ENCODE measurements at places on chromosomes 12 and 14. TPM values are rescaled to one million over a fixed set of nuclear protein-coding genes. Genes with fewer than 3 reads are reported as not detected.
A peak's percentile ranks its signal among the peaks of the same experiment; 100 is the strongest.

GRCh38 chr14:96711559-96712267 lies 85.5 kb upstream of the VRK1 start:
- no peak for DNase-seq

- no peak for DNase-seq
Measured at GRCh38 chr12:64265839-64266238, 43.7 kb upstream of the KICS2 start.

DNA sequence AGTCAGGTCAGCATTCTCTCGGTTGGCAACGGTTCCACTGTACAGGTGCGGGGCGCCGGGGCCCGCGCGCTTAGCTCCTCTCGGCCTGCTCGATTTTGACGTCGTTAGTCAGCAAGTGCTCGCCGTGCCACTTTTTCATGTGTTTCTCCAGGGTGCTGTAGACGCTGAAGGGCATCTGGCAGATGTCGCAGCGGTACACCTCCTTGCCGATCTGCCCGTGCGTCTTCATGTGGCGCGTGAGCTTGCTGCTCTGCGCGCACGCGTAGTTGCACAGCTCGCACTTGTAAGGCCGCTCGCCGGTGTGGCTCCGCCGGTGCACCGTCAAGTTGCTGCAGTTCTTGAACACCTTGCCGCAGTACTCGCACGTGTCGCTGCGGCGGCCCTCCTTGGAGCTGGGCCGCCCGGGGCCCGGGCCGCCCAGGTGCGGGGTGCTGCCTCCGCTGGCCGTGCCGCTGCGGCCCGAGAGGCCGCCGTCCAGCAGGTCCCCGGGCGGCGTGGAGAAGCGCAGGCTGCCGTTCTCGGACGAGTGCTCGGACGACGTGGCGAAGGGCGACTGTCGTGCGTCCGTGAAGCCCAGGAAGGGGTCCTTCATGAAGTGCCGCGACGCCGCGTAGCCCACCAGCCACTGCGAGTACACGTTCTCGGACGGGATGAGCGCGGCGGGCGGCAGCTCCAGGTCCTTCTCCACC lies 97.8 kb downstream of the BCL11B start:
- DNase-seq, result no peak

DNA sequence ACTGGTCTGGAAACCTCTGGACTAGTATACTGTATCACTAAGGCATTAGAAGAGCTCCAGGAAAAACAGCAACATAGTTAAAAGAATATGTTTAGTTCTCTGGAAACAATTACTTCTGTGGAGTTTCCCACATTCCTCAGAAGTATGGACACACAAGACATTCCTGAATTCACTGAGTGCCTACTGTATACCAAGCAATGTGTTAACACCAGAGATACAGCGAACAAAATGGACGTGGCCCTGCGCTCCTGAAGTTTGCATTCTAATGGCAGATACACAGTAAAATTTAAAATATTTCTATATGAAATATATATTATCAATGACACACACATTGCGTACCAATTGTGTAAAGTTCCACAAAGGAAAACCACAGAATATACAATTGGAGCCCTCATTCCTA lies 1.1 kb downstream of the ANGEL1 start:
- DNase-seq, result peak; percentile 52

- no peak for DNase-seq
Measured at GRCh38 chr12:2453761-2454090, 341.0 kb upstream of the FKBP4 start.

GRCh38 chr12:109968801-109969200 lies 27.4 kb downstream of the GIT2 start:
- DNase-seq, result no peak

GRCh38 chr12:38919191-38919590 lies 13.8 kb upstream of the CPNE8 start:
- no peak for DNase-seq

GRCh38 chr12:47943623-47944340 lies 19.6 kb upstream of the TMEM106C start:
- no peak for DNase-seq

GRCh38 chr14:89215531-89215930 lies 201.5 kb downstream of the FOXN3 start:
- no peak for DNase-seq

DNA sequence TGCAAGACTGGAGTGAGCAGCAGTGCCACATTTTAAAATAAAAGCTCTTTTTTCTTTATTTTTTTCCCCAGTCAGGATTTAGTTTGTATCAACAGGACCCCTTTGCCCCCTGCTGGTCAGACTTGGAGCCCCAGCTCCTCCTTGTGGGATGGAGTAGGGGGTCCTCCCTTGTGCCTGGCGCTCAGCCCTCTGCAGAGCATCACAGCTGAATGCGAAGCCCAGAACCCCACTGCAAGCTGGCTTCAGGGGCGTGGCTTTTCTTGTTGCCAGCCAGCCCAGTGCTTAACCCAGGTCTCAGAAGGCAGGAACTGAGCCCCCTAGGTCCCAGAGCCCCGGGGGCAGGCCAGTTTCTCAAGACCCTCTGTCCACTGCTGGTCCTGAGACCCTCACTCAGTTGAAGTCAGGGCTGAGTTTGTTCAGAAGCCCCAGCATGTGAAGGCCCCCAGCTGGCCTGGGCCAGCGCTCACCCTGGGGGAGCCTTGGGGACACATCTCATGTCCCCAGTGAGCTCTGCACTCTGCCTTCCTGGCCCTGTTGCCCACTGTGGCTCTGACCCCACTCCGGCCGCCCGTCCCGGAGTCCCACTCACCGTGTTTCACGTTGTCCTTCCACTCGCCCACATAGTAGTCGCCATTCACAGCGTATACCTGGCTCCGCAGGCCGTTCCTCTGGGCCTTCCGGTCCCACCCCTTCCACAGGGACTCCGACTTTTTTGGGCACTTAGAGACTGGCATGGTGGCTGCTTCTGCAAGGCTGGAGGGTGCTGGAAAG lies 519 bp downstream of the MORN3 start:
- peak; percentile 36 for DNase-seq

- no peak for DNase-seq
Measured at GRCh38 chr14:63673255-63673654, 31.6 kb upstream of the WDR89 start.

GRCh38 chr12:25347716-25348592 lies 97.2 kb upstream of the KRAS start:
- no peak for DNase-seq

DNA sequence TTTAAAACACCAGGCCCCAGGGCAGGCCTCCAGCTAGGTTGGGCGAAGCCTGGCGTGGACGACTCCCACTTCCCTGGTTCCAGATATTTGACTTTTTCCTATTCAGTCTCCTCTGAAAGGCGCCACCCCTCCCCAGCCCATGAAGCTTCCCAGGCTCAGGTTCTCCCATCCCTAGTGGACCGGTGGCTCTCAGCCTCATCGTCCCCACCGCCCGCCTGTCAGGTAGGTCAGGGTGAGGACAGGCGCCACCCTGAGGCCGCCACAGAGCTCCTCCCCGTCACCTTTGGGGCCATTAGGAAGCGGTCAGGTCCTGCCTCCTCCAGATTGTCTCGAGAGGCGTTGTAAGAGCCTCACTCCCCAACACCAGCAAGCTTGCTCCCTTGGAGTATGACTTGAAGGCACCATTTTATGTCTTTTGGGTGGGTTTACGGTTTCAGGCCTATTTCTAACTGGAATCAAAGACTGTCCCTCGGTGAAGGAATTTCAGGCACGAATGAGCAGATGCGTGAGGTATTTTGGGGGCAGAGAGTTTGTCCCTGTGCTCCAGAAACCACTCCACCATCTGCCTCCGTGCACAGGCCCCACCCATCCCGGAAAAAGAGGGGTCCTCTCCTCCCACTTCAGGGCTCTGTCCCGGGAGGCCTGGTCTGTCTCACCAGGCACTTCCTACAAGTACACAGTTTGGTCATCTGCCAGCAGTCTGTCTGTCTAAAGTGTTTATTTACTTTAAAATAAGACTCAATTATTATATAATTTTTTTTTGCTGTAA lies 55.6 kb downstream of the TSPAN9 start:
- peak; percentile 72 for DNase-seq

- DNase-seq, result no peak
Measured at GRCh38 chr12:92546635-92547348, 156.0 kb upstream of the PLEKHG7 start.

- DNase-seq, result peak; percentile 48
Measured at GRCh38 chr14:70595443-70596185, 4.8 kb downstream of the MED6 start.

DNA sequence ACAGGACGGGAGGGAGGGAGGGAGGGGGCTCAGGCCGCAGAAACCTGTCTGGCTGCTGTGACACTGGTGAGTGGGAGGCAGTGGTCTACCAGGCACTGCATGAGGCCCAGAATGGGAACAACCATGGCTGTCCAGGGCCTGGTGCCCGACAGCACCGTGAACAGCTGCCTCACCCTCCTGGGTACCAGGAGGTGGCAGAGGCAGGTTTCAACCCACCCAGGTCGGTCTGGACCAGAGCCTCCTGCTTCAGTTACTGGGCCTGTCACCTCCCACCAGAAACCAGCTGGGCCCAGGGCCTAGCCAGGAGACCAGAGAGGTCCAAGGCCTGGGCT lies 80.2 kb downstream of the ITPK1 start:
- DNase-seq, result no peak

- no peak for DNase-seq
Measured at GRCh38 chr12:20232931-20233675, 135.2 kb upstream of the PDE3A start.

DNA sequence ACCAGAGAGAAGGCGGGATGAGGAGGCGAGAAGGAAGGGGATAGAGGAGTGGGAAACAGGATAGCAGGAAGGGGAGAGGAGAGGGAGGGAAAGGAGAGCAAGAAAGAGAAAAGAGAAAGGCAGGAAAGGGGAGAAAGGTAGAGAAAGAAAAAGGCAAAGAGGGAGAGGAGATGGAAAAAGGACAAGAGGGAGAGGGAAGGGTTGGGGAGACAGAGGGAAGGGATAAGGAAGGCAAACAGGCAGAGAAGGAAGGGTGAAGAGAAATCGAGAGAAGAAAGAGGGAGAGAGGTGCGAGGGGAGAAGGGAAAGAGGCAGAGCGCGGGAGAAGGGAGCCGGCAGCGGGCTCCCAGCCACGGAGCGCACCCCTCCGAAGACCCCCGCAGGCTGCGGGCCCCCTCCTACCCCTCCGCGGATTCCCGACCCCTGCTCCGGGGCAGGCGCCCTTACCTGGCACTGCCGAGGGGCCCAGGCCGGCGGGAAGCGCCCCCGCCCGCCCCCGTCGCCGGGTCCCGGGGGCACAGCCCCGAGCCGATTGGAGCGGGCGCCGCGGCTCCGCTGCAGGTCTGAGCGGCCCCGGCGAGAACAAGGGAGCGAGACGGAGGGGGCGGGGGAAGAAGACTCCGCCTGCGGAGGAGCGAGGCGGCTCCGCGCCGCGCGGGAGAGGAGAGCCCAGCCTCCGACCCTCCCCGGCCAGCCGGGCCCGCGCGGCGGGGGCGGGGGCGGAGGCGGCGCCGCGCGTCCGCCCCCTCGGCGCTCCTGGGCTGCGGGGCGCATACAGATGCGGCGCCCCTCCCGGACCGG lies at the start of gene CDH24:
TSS of gene CDH24 (minus strand) at position 565 of the 801 bp plus-strand sequence. CDS start 1,787 bp downstream, outside the sequence.
- DNase-seq, result peak; percentile 57

GRCh38 chr14:79639613-79640012 lies 571.7 kb downstream of the DIO2 start:
- no peak for DNase-seq

- DNase-seq, result no peak
Measured at GRCh38 chr14:80464531-80465149, 253.3 kb upstream of the DIO2 start.

DNA sequence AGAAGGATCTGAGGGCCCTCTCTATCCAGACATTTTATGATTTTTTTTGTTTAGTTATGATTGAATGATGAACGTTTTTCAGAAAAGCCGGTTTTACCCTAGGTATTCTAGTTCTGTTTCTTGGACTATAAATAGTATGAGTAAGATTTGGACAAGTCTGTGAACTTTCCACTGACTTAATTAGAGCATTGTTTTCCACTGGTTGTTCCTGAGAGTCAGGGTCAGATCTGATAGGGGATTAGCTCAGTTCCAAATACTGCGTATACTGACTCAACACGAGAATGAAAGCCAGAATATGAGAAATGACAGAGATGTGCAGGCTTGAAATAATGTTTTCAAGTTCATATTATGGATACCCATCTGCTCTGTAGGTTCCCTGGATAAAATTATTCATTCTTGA lies 361.6 kb downstream of the AEBP2 start:
- no peak for DNase-seq

DNA sequence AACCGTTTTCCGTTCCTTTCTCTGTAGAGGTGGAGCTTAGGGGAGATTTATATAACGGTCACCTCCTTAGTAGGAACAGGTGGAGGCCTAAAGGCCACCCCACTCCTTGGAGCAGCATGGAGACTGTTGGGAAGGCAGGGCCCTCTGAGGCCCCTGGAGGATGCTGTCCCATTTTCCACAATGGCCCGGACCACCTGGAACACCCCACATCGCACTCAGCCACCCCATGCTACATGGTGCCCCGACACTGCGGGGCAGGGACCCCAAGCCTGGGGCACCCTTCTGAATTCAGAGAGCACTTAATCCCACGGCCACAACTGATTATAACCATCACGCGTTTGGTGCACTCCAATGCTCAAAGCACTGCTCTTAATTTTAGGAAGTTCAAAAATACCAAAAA lies 41.4 kb downstream of the C14orf132 start:
- DNase-seq, result no peak

DNA sequence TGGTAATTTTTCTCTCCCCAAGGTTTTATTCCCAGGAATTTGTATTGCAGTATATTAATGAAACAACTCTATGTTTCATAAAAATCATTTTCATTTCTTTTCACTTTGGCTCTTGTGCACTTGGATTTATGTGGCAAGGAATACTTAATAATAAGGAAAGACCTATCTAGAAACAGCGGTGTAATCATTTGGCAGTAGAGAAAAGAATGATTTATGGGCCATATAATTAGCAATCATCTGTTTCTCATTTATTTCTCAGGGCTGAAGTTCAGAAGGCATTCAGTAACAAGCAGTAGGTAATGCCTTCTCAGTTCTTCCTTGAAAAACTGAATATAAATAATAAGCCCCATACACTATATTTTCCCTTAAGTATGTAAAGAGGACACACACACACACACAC lies 172.6 kb downstream of the ANO4 start:
- no peak for DNase-seq

- peak; percentile 65 for DNase-seq
Measured at GRCh38 chr14:61754627-61755381, 7.4 kb upstream of the SNAPC1 start.

GRCh38 chr12:57057067-57057751 lies 7.3 kb upstream of the MYO1A start:
- DNase-seq, result no peak

Gene CPNE6
- polyA plus RNA-seq, result not detected

Gene CCDC196
- not detected for polyA plus RNA-seq

Gene CELA1
- polyA plus RNA-seq, result not detected

Gene NKX2-8
- not detected for polyA plus RNA-seq

Gene SLCO1B1
- not detected for polyA plus RNA-seq

Gene LRRC74A
- not detected for polyA plus RNA-seq

Gene SERPINA9
- 0.09 TPM for polyA plus RNA-seq

Gene MYH6
- polyA plus RNA-seq, result not detected

Gene PRMT5
- polyA plus RNA-seq, result 136 TPM

Gene RIMBP2
- not detected for polyA plus RNA-seq

Gene GARIN6
- not detected for polyA plus RNA-seq

Gene NUAK1
- 4.9 TPM for polyA plus RNA-seq

Gene OAS2
- not detected for polyA plus RNA-seq

Gene UNG
- 16.0 TPM for polyA plus RNA-seq

Gene TEX22
- polyA plus RNA-seq, result 0.11 TPM

Measured in IMR-90 (cell line).